Stimulated activated CD4-positive, alpha-beta T cell treated with anti-CD3 and anti-CD28 coated beads, Interleukin-12 subunit alpha, Interleukin-12 subunit beta, amount 100 ng/mL, for 4 hours (primary cell): ENCODE measurements at places on chromosomes 12 and 14.

DNA sequence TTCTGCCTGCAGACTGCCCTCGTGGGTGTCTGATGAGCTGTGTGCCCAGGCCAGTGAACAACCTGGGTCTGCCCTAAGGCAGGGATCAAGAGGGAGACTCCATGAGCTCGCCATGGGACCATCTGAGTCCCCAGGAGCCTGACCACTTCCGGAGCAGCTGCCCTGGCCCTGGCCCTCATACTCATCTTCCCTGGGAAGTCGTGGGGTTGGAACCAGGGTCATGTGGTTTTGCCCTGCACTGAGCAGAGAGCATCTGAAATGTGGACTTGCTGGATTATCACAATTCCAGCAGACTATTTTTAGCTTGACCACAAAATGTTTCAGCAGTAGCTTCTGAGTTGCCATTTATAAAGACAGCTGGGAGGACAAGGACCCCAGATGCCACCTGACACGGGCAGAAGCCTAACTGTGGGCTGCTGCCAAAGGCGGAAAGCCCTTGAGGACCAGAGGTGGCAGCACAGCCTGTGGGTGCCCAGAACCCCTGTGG lies 6.7 kb downstream of the BTBD6 start:
- DNase-seq: no peak

DNA sequence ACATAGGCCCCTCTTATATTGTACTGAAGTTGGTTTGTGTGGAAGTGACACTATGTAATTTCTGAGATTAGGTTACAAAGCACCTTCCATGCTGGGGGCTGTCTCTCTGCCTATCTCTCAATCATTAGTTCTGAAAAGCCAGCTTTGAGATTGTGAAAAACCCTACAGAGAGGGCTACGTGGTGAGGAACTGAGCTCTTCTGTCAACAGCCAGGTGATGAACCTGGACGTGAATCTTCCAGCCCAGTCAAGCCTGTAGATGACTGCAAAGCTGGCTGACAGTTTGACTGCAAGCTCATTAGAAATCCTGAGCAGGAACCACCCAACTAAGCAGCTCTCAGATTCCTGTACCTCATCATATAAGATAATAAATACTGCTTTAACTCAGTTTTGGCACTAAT lies 36.3 kb upstream of the BBS10 start:
- no peak for DNase-seq

DNA sequence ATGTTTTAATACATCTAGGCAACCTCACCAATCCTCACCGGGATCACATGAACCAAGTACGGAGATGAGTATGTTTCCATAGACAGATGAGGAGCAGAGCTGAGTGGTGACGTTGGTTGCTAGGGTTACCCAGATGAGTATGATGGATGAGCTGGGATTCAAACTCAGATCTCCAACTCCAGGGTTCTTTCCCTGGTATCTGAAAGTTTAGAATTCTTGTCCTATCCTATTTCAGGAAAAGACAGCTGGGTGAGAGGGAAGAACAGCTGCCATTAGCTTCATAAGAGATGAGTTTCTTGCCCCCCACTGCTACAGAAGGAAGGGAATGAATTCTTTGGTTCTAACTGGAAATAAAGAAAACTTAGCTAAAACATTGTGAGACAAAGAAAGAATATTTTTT lies 728.9 kb upstream of the TBX3 start:
- no peak for DNase-seq

GRCh38 chr12:53324779-53325510 lies 3.5 kb upstream of the AAAS start:
- DNase-seq: peak; percentile 87

DNA sequence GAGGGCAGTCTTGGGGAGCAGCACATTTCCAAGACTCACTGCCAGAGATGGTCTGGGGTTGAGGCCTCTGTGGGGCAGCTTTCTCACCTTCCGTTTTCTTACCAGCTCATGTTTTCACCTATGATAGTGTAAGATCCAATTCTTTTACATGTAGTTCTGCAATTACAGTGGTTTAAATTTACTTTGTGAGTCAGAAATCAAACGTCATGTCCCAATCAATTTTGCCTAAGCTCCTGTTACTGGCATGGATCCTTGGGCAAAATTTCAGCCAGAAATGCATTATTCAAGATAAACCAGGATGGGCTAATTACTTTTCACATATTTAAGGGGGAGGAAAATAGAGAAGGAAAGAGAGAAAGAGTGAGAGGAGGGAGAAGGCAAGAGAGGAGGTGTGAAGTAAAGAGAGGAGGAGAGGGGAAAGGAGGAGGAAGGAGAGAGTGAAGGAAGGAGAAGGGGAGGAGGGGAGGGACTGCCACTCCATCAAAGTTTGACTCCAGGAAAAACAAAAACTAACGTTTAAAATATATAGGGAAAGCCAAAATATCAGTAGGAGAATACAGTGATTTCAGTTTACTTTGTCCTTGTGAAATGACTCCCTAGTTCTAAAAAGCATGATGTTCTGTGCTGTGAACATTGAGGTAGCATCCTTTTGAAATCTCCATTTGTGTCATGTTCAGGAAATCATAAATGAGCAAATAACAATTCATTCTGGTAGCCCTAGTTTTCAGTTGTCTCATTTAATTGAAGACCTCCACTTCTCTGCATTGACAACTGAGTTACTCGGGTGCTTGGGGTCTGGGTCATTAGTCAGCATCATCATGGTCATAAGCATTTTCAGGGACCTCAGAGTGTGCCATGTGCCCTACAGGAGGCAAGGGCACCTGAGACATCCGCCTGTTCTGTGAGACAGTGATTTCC lies 3.0 kb downstream of the BMAL2 start:
- DNase-seq: no peak

- peak; percentile 64 for DNase-seq
Observed at GRCh38 chr14:35416108-35416750, 11.7 kb upstream of the NFKBIA start.

- DNase-seq: no peak
Observed at GRCh38 chr12:67519484-67520433, 128.8 kb upstream of the DYRK2 start.

DNA sequence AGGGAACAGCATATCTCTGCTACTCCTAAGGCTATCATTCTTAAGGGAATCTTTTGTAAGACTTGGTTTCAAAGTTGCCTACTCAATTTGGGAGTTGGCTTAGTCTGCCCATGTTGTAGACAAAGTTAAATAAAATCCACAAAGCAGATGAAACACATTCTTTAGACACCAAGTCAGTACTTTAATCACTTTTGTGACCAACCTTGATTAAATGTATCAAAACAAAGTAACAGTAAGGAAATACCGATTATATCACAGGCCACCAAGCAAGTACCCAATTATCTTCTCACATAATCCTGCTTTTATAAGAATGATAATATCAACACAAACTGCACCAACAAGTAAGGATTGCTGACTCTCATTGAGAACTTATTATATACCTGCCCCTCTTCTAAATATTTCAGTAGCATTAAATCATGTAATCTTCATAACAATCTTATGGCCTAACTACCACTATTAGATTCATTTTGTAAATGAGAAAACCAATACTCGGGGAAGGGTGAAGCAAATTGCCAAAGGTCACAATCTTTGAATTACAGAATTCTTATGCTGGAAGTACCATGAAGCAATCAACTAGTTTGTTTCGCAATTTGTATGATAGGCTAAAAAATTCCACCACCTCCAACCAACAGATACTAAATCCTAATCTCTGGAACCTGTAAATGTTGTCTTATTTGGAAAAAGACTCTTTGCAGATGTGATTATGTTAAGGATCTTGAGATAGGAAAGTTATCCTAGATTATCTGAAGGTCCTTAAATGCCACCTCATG lies 12.6 kb upstream of the DIO2 start:
- DNase-seq: no peak

GRCh38 chr12:18443768-18444437 lies 182.6 kb downstream of the PIK3C2G start:
- no peak for DNase-seq
